Effector memory CD4-positive, alpha-beta T cell (primary cell): ENCODE measurements at places on chromosomes 13 and 19.

DNA sequence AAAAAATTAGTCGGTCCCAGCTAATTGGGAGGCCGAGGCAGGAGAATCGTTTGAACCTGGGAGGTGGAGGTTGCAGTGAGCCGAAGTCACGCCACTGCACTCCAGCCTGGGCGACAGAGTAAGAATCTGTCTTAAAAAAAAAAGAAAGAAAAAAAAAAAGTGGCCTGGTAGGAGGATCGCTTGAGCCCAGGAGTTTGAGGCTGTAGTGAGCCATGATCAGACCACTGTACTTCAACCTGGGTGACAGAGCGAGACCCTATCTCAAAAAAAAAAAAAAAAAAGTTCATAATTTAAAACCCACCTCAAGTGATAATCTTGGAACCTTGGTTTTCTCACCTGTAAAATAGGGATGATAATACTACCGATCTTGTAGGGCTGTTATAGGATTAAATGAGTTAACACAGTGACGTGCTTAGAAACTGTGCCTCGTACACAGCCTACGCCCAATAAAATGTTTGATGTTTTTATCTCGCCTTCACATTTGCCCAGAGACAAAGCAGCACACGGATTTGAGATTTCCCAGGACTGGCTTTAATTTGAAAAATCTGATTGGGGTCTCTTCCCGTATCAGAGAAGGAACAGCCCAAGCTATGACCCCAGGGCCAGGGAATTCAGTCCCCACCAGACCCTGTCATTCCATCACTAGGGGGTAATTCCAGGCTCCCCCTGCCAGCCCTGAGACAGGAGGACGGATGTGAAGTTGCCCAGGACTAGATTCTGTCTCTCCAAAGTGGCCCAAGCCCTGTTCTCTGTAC is 3.6 kb downstream of the SERTAD1 start:
- H3K4me3 ChIP-seq = peak overlapping the region; percentile 91
- H3K27ac ChIP-seq = peak overlapping the region; percentile 74
- H3K4me1 ChIP-seq = peaks cover 19% of the 10 kb centered on the region
- H3K36me3 ChIP-seq = peaks cover 5% of the 10 kb centered on the region
- no peaks in the 10 kb centered on the region for H3K27me3 ChIP-seq
- DNase-seq = no peak

DNA sequence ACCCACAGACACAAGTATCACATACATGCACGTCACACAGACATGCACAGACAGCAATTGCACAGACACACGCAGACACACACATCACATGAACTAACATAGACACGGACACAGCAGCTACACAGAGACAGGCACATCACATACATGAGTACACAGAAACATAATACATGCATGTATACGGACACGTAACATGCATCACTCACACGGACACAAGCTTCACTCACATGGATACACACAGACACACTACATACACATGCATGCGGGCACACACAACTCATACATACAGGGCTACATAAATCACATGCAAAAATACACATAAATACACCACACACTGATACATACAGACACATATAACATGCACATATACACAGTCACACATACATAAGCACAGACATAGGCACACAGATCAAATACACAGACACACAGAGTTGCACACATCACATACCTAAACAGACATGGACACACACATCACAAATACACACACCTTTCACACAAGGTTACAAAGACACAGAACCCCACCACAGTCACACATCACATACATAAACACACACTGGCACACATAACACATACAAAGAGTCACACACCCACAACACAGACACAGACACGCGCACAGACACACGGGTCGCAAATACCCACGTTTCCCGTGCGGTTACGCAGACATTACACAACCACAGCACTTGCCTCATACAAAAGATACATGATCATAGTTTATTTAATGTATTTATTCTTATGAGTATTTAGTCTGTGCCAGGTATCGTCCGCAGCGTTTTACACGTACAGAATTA is 1.1 kb upstream of the LMTK3 start:
- H3K4me3 ChIP-seq = peak overlapping the region; percentile 75
- peaks cover 7% of the 10 kb centered on the region for H3K36me3 ChIP-seq
- H3K4me1 ChIP-seq = peaks cover 23% of the 10 kb centered on the region
- H3K27ac ChIP-seq = peak overlapping the region; percentile 63
- H3K27me3 ChIP-seq = no peaks in the 10 kb centered on the region
- no peak for DNase-seq

- no peak overlapping the region for H3K27ac ChIP-seq
- no peaks in the 10 kb centered on the region for H3K27me3 ChIP-seq
- H3K36me3 ChIP-seq = peaks cover 1% of the 10 kb centered on the region
- no peak for DNase-seq
Observed at GRCh38 chr19:24062190-24062589, 24.8 kb upstream of the ZNF254 start.

DNA sequence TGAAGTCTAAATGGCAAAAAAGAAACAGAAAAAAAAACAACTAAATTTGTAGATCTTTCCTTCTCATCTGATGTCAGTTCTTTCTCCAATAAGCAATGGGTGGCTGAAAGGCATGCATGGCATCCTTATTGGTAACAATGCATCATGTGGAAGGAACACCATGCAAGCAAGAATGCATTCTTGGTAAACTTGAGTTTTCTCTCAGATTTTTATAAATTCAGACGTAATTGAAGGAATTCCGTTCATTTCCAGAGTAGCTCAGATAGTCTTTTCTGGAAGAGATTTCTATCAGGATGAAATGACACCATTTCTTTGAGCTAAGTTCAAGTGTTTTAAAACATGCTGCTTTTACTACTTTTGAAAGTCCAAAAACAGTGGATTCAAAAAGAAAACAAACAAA is 373.0 kb downstream of the COG6 start:
- no peak for DNase-seq
- no peak overlapping the region for H3K27ac ChIP-seq
- no peaks in the 10 kb centered on the region for H3K27me3 ChIP-seq

GRCh38 chr13:55069746-55070145 is 2041.1 kb downstream of the OLFM4 start:
- no peak overlapping the region for H3K27ac ChIP-seq
- H3K4me3 ChIP-seq = no peak overlapping the region
- DNase-seq = no peak

- no peaks in the 10 kb centered on the region for H3K4me1 ChIP-seq
- no peak for DNase-seq
- H3K4me3 ChIP-seq = no peak overlapping the region
- H3K36me3 ChIP-seq = no peaks in the 10 kb centered on the region
- peaks cover 4% of the 10 kb centered on the region for H3K27me3 ChIP-seq
- no peak overlapping the region for H3K27ac ChIP-seq
Observed at GRCh38 chr13:34017231-34017630, 199.3 kb downstream of the RFC3 start.

GRCh38 chr19:41753159-41753558 is 2.2 kb upstream of the CEACAM6 start:
- no peak overlapping the region for H3K27ac ChIP-seq
- H3K36me3 ChIP-seq = no peaks in the 10 kb centered on the region
- no peaks in the 10 kb centered on the region for H3K4me1 ChIP-seq
- H3K4me3 ChIP-seq = no peak overlapping the region
- peak; percentile 46 for DNase-seq
- H3K27me3 ChIP-seq = no peaks in the 10 kb centered on the region

DNA sequence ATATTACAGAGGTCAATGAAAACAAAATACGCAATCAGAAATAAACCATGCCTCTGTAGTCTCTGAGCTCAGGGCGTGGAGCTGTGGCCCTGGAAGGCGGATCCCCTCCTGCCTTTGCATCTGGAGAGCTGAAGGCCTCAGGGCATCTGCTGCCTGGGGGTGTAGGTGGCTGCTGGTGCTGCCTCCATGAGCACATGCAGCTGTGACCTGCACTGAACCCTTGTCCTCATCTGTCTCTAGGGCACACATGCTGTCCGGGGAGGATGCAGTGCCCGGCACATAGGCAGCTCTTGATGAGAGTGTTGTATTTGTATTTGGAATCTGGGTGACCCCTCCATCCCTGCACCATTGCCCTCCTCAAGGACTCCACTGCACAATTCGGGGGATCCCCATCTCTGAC is 185.7 kb downstream of the TEX29 start:
- H3K27me3 ChIP-seq = no peaks in the 10 kb centered on the region
- no peak for DNase-seq
- H3K27ac ChIP-seq = no peak overlapping the region
- H3K36me3 ChIP-seq = no peaks in the 10 kb centered on the region
- H3K4me1 ChIP-seq = no peaks in the 10 kb centered on the region
- H3K4me3 ChIP-seq = no peak overlapping the region

GRCh38 chr13:45361596-45362206 is 20.7 kb upstream of the TPT1 start:
- no peak overlapping the region for H3K4me3 ChIP-seq
- no peak overlapping the region for H3K27ac ChIP-seq
- no peak for DNase-seq
- no peaks in the 10 kb centered on the region for H3K4me1 ChIP-seq
- H3K27me3 ChIP-seq = no peaks in the 10 kb centered on the region

DNA sequence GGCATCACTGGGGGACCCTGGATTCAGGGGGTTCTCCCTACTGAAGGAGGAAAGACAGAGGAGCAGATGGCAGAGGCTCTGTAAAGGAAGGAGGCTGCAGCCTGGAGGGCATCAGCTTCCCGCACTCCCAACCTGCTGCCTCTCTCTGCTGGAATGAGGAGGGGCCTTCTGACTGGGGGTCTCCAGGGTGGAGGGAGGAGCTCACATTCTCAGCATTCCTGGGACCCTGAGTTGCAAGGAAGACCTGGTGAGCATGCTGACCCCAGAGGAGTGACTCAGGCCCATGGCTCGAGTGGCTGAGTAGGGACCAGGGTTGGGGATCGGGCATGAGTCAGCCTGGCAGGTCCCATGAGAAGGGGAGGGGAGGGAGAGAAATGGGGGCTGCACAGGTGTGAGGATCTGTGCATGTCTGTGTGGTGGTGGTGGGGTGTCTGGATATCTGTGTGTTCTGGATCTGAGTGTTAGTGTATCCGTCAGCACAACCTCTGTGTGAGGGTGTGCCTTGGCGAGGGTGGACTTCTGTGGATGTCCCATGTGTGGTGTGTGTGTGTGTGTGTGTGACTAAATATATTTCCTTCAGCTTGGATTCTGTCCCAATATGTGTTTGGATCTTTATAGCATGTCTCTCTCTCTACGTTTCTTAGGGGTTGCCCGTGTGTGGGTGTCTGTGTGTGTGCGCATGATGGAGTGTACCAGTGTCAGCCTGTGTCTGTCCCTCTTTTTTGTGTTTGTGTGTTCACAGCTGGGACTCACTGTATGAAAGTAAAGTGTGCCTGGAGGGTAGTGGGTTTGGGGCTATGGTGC is 4.6 kb downstream of the AXL start:
- H3K36me3 ChIP-seq = no peaks in the 10 kb centered on the region
- H3K27ac ChIP-seq = no peak overlapping the region
- H3K27me3 ChIP-seq = no peaks in the 10 kb centered on the region
- peaks cover 6% of the 10 kb centered on the region for H3K4me1 ChIP-seq
- no peak for DNase-seq

- H3K27me3 ChIP-seq = no peaks in the 10 kb centered on the region
- H3K4me1 ChIP-seq = no peaks in the 10 kb centered on the region
- H3K36me3 ChIP-seq = peaks cover 9% of the 10 kb centered on the region
- DNase-seq = no peak
- no peak overlapping the region for H3K27ac ChIP-seq
- H3K4me3 ChIP-seq = no peak overlapping the region
Observed at GRCh38 chr19:58582985-58583384, 9.8 kb upstream of the MZF1 start.

GRCh38 chr19:3528080-3528479 is 10.9 kb upstream of the TEKTIP1 start:
- DNase-seq = no peak
- H3K27ac ChIP-seq = no peak overlapping the region

DNA sequence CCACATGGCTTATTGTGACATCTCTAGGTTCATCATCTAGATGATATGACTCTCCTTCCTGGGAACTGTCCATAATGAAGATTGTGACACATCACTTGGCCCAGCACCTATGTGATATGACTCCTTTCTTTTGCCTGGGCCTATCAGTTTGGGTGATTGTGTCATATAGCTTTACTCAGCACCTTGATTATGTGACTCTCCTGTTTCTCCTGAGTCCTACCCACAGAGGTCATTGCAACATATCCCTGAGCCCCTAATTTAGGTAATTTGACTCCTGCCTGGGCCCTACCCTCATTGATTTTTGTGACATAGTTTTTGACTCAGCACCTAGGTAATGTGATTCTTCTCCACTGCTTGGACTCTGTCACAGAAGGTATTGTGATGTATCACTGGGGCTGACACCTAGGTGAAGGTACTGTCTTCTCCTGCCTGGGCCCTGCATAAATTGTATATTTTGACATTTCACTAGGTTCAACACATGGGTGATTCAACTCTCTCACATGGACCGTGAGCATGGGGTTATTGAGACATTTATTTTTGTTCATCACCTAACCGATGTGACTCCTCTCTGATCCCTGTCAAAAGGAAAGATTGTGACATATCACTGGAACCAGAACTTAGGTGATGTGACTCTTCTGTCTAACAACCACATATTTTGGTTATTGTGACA is 26.2 kb upstream of the ZNF254 start:
- H3K4me3 ChIP-seq = no peak overlapping the region
- no peak for DNase-seq
- no peak overlapping the region for H3K27ac ChIP-seq
- H3K36me3 ChIP-seq = peaks cover 6% of the 10 kb centered on the region
- no peaks in the 10 kb centered on the region for H3K4me1 ChIP-seq

- no peak for DNase-seq
- peaks cover 10% of the 10 kb centered on the region for H3K36me3 ChIP-seq
- no peaks in the 10 kb centered on the region for H3K4me1 ChIP-seq
- no peak overlapping the region for H3K27ac ChIP-seq
- H3K27me3 ChIP-seq = no peaks in the 10 kb centered on the region
- H3K4me3 ChIP-seq = no peak overlapping the region
Observed at GRCh38 chr13:113962386-113962785, 11.5 kb downstream of the C13orf46 start.

DNA sequence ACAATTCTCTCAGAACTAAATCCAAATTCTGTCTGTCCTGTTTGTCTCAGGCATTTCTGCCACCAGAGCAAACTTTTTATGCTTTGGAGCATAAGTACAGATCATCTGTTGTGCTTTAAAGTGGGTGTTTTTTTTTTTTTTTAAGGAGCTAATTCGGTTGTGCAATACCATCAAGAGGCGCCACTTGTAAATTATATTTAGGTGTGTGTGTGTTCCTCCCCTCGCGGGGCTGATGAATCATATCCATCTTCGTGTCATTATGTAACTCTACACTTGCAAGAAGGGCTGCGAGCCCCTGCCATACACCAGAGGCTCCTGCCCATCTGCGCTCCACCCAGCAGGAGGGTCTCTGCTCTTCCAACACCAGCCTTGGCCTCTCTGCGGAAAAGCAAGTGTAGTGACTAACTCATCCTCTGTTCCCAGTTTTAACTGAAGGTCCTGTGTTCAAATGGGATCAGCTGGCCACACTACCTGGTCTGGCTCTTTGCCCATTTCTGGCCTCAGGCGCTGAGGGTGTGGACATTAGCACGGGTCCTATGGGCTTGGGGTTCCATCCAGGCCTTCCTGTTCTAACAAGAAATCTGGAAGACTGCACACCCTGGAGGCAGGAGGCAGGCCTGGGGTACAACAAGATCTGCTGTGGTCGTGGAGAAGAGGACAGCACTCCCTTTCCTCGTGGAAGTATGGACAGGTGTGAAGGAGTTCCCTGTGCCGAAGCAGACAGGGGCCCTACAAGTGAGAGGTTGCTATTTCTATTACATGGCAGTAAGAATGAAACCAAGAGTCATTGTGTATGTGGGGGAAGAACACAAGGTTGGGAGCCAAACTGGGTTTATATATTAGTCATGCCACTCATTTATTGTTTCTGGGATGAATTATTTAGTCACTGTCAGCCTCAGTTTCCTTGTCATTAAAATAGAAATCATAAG is 96.1 kb upstream of the MBNL2 start:
- no peaks in the 10 kb centered on the region for H3K4me1 ChIP-seq
- no peak for DNase-seq
- H3K36me3 ChIP-seq = no peaks in the 10 kb centered on the region
- no peaks in the 10 kb centered on the region for H3K27me3 ChIP-seq
- H3K4me3 ChIP-seq = no peak overlapping the region
